ENCODE measurements at places on chromosomes 1 and 21.

- no peak for DNase-seq
Observed at GRCh38 chr1:20491866-20492265, 5.9 kb upstream of the CAMK2N1 start.

- DNase-seq: no peak
Observed at GRCh38 chr1:166822385-166822784, 16.9 kb upstream of the POGK start.

- no peak for DNase-seq
Observed at GRCh38 chr21:35197992-35198431, 148.9 kb upstream of the RUNX1 start.

GRCh38 chr1:110393691-110394492 lies 3.1 kb upstream of the SLC16A4 start:
- DNase-seq: no peak

Data from C1 segment of cervical spinal cord (tissue), 14 donors.